ENCODE measurements at places on chromosomes 6 and 20.

DNA sequence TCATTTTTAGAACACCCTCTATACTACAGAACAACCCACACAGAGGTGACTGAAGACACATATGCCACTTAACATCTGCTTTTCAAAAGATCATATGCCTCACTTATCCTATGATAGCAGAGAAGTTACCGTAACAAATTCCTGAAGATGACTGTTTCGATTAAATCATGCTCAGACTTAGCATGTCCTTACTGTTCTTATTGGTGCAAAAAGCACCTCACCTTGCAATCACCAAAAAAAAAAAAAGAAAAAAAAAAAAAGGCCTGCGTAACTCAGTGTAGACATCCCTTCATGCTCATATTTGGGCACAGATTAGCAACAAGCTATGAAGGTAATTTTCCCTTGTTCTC is 17.7 kb upstream of the DST start:
- DNase-seq: no peak

GRCh38 chr6:131027326-131027725 is 35.7 kb downstream of the EPB41L2 start:
- DNase-seq: no peak

DNA sequence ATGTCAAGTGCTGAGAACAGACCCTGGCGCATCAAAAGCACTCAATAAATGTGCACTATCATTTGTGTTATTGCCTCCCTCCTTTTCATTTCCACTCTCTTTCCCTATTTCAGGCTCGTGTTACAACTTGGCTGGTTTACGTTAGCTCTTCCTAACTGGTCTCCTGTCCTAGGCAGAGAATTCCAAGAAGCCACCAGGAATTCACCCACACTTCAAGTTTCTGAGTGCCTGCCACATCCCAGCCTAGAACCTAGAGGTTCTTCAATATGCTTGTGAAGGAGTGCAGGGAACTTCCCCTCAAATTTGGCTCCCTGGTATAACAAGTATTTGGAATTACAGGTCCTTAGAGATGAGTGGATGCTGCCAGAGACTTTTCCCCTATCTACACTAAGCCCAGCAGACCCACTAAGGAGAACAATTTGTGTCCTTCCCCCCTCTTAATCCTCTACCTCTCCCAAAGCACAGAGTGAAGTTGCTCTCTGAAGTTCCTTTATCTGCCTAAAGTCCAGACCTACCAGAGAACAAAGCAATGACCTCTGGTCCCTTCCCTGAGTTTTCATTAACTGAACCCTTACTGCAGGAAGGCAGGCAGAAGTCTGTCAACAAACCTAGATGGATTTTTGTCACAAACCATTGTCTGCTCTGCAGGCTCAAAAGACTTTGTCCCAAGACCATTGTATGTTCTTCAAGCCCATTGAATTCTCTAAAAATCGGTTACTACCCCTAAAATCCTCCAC is 201.6 kb upstream of the JARID2 start:
- no peak for DNase-seq

DNA sequence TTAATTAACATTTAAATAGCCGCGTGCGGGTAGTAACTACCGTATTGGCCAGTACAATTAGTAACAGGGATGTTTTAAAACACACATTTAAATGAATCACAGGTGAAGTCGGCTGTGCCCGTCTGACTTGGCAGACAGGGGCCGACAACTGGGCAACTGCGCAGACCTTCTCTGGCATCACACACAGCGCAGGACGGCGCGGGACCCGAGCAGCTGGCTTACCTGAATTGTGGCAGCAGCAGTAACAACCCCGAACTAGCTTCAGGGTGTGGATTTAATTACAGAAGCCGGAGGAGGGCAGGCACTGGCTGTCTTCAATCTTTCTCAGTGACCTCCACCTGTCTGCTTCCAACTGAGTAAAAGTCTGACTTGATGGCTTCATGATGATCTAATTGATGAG is 91.7 kb downstream of the DACT2 start:
- DNase-seq: no peak

DNA sequence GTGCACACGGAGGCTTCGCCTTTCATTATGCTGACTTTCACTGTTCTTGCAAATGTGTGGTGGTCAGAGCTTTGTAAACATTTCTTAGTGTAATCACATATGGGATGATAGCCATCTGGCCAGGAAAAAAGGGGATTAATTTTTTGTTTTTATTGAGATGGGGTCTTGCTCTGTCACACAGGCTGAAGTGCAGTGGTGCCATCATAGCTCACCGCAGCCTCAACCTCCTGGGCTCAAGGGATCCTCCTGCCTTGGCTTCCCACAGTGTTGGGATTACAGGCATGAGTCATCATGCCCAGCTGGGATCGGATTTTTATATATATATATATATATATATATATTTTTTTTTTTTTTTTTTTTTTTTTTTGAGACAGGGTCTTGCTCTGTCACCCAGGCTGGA is 11.0 kb upstream of the TIAM2 start:
- DNase-seq: no peak

DNA sequence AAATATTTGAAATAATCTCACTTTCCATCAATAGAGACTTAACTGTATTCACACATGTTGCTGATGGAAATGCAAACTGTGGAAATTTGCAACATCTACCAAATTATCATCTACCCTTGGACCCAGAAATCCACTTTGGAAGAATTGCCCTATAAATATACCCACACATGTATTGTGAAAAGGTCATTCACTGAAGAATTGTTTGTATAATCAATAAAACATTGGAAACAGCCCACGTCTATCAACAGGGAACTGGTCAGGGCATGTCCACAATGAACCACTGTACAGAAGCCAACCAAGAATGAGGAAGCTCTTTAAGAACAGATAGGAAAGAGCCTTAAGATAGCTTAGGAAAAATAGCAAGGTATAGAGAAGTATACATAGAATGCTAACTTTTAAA is 36.2 kb downstream of the PXDC1 start:
- no peak for DNase-seq

DNA sequence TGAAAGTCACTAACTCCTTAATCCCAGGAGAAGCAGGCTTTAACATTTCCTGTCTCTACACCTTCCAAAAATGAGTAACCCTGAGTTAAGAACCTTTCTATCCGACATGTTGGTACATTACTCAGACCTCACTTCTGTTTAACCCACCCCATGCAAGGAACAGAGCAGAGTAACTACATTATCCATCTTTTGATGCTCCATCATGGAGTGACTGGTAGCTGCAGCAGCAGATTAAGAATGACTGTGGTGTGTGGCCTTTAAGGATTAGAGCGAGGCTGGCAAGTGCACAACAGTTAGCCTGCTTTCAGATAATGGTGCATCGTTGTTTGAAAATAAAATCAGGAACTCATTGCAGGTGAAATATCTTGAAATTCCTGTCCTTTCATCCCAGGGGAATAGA is 2.0 kb downstream of the TRAF3IP2 start:
- no peak for DNase-seq

DNA sequence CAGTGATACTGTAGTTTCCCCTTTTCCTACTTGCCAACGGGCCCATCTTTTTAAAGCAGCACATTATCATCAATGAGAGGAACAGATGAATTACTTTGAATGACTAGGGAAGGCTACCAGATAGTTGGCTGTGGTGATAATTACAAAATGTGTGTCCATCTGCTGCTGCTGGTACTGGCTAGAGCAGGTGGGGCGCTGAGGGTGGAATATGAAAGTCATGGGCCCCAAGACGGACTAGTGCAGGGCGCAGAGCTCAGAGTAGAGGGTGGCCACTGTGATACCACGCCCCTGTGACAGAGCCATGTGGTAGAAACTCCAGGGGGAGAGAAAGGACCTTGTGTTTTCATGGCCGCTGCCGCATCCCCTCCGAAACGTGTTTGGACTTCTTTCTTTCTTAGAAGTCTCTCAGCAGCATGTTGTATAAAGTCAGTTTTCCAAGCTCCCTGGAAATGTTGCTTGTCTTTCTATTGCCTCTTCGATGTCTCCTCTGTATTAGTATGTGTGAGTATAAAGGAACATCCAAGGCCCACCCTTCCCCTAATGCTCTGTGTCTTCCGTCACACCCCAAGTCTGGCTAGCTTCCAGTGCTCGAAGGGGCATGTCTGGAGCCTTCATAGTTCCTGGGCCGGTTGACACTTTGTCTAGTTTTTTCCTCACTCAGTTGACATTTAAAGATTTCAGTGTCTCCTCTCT is 88.1 kb downstream of the PPP1R14C start:
- DNase-seq: no peak

GRCh38 chr6:29561091-29561490 is 1.6 kb upstream of the UBD start:
- no peak for DNase-seq

Measured in progenitor cell of endocrine pancreas (in vitro differentiated cells).